Endothelial cell of umbilical vein (primary cell): ENCODE measurements at places on chromosomes 2 and 18.

- no peak overlapping the region for H3K4me3 ChIP-seq
- no peak overlapping the region for H3K27ac ChIP-seq
- DNase-seq, result no peak
- H3K4me1 ChIP-seq, result no peaks in the 10 kb centered on the region
- peaks cover 3% of the 10 kb centered on the region for H3K27me3 ChIP-seq
Observed at GRCh38 chr2:134669731-134670669, 48.8 kb downstream of the TMEM163 start.

- H3K27me3 ChIP-seq, result peaks cover 42% of the 10 kb centered on the region
- H3K36me3 ChIP-seq, result no peaks in the 10 kb centered on the region
- H3K27ac ChIP-seq, result no peak overlapping the region
- H3K4me1 ChIP-seq, result peaks cover 22% of the 10 kb centered on the region
Observed at GRCh38 chr2:27264753-27265535, 2.1 kb upstream of the SLC30A3 start.

DNA sequence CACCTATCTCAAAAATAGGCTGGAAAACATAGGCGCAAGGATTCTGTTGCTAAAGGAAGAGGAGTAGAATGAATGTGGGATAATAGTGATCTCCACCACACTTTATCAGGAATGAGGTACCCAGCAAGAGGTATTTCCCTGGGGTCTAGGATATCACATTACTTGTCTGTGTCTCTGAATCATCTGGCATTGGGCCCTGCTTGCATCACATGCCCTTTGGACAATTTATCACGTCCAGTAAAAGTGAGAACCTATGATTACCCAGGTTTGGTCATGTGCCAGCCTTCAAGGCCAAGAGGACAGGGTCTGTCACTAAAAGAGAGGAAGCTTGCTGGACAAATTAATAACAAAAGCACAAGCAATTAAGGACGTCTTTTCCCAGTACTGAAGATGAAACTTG, 11.4 kb upstream of the TRAPPC8 start:
- H3K4me3 ChIP-seq, result no peak overlapping the region
- no peaks in the 10 kb centered on the region for H3K4me1 ChIP-seq
- H3K27ac ChIP-seq, result no peak overlapping the region
- H3K27me3 ChIP-seq, result no peaks in the 10 kb centered on the region
- H3K36me3 ChIP-seq, result no peaks in the 10 kb centered on the region

GRCh38 chr2:28152585-28153280, 239.9 kb upstream of the FOSL2 start:
- no peak overlapping the region for H3K27ac ChIP-seq
- H3K4me3 ChIP-seq, result no peak overlapping the region
- H3K4me1 ChIP-seq, result no peaks in the 10 kb centered on the region
- DNase-seq, result peak; percentile 53
- H3K27me3 ChIP-seq, result no peaks in the 10 kb centered on the region

DNA sequence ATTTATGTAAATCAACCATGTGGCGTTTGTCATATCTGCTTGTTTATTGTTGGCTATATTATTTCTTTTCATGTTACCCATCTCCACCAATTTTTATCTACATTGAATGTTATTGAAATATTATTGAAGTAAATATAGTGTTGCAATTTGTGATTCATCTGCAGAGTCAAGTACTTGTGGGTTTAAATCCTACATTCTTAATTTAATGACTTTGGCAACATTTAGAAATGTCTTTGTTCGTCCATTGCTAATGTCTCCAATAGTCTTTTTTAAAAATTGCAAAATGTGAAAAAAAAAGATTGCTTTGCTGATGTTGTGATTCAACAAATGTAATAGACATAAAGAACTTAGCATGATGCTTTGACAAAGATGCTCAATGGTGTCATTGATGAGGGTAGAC, 1572.8 kb upstream of the PIK3C3 start:
- DNase-seq, result no peak
- no peak overlapping the region for H3K4me3 ChIP-seq
- H3K4me1 ChIP-seq, result no peaks in the 10 kb centered on the region
- no peaks in the 10 kb centered on the region for H3K27me3 ChIP-seq
- no peak overlapping the region for H3K27ac ChIP-seq

- no peak overlapping the region for H3K27ac ChIP-seq
- DNase-seq, result no peak
- H3K4me3 ChIP-seq, result no peak overlapping the region
- H3K27me3 ChIP-seq, result no peaks in the 10 kb centered on the region
- no peaks in the 10 kb centered on the region for H3K4me1 ChIP-seq
Observed at GRCh38 chr2:37039580-37039979, 44.6 kb downstream of the HEATR5B start.

DNA sequence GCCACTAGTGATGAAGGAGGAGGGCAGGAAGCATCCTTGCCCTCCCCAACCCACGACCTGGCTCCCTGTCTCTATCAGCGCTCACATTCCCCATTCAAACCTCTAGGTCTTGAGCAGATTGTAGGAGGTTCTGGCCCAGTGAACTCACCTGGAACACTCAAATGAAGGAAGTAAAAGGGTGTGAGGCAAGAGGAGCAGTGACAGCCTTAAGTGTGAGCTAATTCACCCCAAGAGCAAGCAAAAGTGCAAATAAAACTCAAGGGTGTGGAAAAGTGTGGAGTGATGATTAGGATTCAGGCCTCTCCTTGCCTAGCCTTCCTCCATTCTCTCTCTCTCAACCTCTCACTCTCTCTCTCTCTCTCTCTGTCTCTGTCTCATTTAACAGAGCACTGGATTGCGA, 41.0 kb downstream of the CYBRD1 start:
- H3K27me3 ChIP-seq, result peaks cover 4% of the 10 kb centered on the region
- no peaks in the 10 kb centered on the region for H3K36me3 ChIP-seq
- DNase-seq, result no peak

DNA sequence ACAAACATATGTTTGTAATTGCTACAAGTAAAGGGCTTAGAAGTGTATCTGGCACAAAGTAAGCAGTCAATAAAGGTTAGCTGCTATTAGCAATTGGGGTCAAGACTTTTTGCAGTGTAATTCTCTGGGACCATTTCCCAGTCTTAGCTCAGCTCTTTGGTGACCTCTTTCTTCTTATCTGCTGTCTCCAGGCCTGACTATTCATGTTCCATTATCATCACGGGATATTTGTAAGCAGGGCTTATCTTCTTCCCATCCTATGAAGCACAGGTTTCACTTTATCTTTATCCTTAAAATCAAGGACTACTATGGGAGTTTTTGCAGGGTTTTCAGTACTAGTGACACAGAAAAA, 131.7 kb downstream of the DOCK10 start:
- no peak overlapping the region for H3K27ac ChIP-seq
- DNase-seq, result peak; percentile 82
- no peaks in the 10 kb centered on the region for H3K36me3 ChIP-seq
- no peak overlapping the region for H3K4me3 ChIP-seq
- no peaks in the 10 kb centered on the region for H3K27me3 ChIP-seq

DNA sequence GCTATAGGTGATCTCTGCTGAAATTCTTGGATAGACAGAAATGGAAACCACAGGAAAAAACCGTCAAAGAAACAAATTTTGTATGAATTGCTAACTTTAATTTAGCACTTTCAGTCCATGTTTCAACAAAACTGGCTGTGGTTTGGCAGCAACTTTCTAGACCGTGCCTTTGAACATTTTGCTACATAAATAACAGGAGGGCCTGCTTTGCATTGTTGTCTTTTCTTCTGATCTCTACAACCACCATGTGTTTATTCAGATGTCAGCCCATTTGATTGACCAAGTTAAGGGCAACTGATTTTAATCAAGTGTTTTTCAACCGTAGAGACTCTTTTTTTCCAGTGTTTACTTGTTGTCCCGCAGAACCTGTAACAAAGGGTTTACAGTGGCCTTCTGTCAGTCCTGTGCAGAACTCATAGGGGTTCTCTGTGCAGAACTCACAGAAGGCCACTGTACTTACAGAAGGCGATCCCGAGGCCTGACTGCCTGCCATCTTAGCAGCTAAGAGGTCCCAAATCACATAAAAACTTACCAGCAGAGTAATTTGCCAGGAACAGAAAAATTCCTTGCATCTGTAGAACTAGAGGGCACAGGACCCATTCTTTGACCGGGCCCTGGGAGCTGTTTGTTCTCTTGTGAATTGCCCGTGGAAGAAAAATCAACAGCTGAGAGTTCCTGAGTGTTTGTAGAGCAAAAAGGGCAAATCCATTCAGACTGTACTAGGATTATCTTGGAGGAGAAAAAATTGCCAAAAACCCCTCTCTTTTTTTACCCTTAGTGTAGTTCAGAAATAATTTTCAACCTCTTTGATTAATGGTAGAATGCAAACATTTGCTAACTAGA, 120.6 kb downstream of the PRKRA start:
- no peak overlapping the region for H3K27ac ChIP-seq
- no peak for DNase-seq
- H3K4me3 ChIP-seq, result no peak overlapping the region
- no peaks in the 10 kb centered on the region for H3K27me3 ChIP-seq

- peak overlapping the region; percentile 23 for H3K4me3 ChIP-seq
- peak overlapping the region; percentile 74 for H3K27ac ChIP-seq
- H3K27me3 ChIP-seq, result no peaks in the 10 kb centered on the region
- DNase-seq, result no peak
- H3K4me1 ChIP-seq, result peaks cover 21% of the 10 kb centered on the region
- H3K36me3 ChIP-seq, result peaks cover 19% of the 10 kb centered on the region
Observed at GRCh38 chr2:25251071-25251421, 82.7 kb upstream of the POMC start.

- peaks cover 67% of the 10 kb centered on the region for H3K4me1 ChIP-seq
- no peak overlapping the region for H3K4me3 ChIP-seq
- peak overlapping the region; percentile 93 for H3K27ac ChIP-seq
Observed at GRCh38 chr2:43452318-43452731, 143.5 kb downstream of the THADA start.

- no peak overlapping the region for H3K27ac ChIP-seq
- no peak for DNase-seq
- no peaks in the 10 kb centered on the region for H3K27me3 ChIP-seq
- no peaks in the 10 kb centered on the region for H3K4me1 ChIP-seq
- H3K36me3 ChIP-seq, result no peaks in the 10 kb centered on the region
Observed at GRCh38 chr2:143742581-143742980, 613.4 kb downstream of the ARHGAP15 start.

DNA sequence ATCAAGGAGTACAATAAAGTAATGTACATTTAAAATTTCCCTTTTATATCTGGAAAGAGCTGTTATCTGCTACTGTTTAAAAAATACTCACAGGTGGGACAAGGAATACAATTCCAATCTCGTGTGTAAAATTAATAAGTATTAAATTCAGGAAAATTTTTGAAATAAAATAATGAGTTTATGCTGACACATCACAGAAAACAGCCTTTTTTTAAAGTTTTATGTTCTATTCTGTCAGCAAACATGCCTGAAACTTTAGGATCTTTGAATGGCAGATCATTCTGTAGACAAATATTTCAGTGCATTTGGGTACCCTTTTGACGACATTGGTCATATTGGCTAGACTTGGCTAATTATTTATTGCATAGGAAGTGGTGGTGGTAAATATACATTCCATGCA, 254.4 kb upstream of the ETAA1 start:
- H3K36me3 ChIP-seq, result no peaks in the 10 kb centered on the region
- no peaks in the 10 kb centered on the region for H3K4me1 ChIP-seq
- H3K27ac ChIP-seq, result no peak overlapping the region
- no peak for DNase-seq
- H3K27me3 ChIP-seq, result no peaks in the 10 kb centered on the region

DNA sequence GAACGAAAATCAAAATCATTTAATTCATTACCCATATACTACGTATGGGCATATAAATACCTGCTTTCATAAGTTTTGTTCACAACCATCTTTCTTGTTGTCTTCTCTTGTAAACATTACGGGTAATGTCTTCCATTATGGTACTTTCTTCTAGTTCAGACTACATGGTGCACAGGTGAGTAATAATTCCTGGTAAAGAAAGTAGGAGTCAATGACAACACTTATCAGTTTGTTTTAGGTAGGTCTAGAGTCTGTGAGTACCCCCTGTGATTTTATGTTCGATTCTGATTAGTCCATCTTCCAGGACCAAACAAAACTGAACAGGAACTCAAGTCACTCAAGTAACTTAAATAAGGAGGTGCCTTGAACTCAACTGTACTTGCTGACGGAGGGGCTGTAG, 25.2 kb upstream of the CTLA4 start:
- DNase-seq, result no peak
- no peak overlapping the region for H3K4me3 ChIP-seq
- H3K27me3 ChIP-seq, result peaks cover 21% of the 10 kb centered on the region
- H3K4me1 ChIP-seq, result no peaks in the 10 kb centered on the region
- H3K27ac ChIP-seq, result no peak overlapping the region

DNA sequence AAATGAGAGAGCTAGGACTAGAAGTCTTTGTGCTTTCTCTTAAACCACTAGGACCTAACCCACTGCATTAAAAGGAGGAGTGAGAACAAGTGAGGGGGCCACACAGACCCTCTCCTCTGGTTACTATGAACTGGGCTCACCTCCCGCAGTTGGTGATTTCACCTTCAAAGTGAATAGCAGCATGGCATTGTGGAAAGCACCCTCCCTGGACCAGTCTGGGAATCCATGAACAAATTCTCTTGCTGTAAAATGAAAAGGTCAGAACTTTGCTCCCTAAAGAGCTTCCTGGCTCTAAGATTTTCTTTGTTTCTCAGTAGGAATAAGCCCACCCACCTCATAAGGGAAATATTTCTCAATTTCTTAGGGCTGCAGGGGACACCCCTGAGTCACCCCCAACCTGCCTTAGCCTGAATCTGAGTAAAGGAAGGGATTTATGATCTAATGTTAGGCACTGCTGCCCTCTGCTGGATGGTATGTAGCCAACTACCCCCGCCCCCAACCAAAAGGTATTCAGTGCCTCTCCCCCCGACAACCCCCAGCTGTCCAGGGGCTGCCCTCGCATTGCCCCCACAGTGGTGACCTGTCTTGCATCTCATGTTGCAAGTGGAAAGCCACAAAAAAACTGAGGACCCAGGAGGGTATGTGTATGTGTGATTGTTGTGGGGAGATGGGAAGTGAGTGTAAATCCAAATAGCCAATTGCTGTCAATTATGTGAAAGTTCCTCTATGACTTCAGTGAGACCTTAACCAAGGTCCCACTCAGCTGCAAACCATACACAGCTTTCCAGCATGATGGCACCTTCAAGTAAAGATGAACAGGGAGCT, 230.9 kb upstream of the SLC14A2 start:
- DNase-seq, result peak; percentile 45
- H3K36me3 ChIP-seq, result no peaks in the 10 kb centered on the region
- H3K27me3 ChIP-seq, result no peaks in the 10 kb centered on the region
- no peaks in the 10 kb centered on the region for H3K4me1 ChIP-seq
- no peak overlapping the region for H3K27ac ChIP-seq

DNA sequence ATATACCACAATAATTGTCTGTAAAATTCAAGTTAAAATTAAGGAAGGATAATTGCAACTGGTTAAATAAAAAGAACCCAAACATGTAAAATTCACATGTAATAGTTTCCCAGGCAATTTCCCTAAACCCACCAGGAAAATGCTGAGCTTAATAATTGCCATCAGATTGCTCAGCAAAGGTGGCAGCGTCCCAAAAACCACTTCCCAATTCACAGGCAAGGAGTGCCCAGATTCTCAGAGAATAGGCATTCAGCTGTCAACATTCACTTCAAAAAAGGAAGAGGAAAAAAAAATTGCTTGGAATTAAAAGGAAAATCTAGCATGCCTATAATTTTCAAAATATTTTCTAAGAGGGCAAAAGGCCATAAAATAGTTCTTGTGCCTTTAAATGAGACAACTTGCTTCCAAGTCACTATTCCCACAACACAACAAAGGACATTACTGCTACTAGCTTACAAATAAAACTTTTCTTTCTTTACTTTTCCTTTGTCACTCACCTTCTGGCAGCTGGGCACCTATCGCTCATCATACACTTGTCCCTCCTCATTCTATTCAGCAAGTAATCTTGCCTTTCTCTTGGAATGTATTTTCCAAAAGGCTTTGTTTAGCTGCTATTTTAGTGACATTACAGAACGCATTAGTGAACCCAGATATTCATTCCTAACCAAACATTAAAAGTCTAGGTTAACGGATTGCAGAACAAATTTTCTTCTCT, 15.2 kb downstream of the SRBD1 start:
- no peaks in the 10 kb centered on the region for H3K4me1 ChIP-seq
- DNase-seq, result peak; percentile 56
- H3K27ac ChIP-seq, result no peak overlapping the region
- H3K36me3 ChIP-seq, result peaks cover 10% of the 10 kb centered on the region
- no peaks in the 10 kb centered on the region for H3K27me3 ChIP-seq
